Stimulated activated CD4-positive, alpha-beta T cell treated with anti-CD3 and anti-CD28 coated beads, Interleukin-1b, Interleukin-23, amount 100 ng/mL, for 1 hour (primary cell): ENCODE measurements at places on chromosomes 13 and 19.

DNA sequence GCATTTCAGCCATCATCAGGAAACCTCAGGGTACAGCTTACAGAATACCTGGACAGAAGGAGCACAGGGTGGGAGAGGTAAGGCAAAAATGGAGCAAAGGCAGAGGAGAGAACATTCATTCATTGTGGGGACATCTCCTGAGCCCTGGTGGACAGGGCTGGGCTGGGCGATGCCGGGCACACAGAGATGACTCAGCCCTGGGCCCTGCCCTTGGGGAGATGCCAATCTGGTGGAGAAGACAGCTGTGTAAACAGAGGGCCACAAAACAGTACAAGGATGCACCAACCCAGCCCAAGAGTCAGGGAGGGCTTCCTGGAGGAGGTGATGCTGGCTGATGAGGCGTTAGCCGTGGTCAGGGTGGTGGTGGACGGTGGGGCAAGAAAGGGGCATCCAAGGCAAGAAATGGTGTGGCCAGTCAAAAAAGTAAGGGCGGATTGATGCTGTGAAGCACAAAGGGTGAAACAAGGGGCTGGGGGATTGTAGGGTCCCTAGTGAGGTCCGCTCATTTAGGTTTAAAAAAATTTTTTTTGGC, 3.6 kb upstream of the HAS1 start:
- DNase-seq = no peak

- DNase-seq = no peak
These were observed 183.1 kb downstream of the LHFPL6 start for GRCh38 chr13:39419876-39420275.

- no peak for DNase-seq
These were observed 498.1 kb downstream of the COG6 start for GRCh38 chr13:40153516-40153915.

DNA sequence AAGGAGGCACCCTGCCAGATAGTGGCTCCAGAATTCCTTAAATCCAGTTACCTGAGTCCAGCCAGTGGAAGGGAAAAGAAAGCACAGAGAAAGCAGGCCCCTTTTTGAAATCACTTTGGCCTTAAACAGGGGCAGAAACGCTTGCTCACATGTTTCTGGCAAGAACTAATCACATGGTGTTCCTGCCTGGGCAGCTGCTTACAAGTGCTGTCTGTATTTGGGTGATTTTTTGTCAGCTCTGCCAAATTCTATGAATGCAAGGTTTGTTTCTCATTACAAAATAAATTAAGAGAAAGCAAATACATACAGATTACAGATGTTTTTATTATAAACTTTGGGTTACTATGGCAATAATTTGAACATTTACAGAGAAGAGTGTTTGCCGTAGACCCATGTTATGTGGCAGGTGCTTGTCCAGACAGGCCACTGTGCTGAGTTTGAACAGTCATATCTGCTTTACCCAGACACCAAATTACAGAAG, 1237.8 kb downstream of the SLITRK5 start:
- DNase-seq = no peak

DNA sequence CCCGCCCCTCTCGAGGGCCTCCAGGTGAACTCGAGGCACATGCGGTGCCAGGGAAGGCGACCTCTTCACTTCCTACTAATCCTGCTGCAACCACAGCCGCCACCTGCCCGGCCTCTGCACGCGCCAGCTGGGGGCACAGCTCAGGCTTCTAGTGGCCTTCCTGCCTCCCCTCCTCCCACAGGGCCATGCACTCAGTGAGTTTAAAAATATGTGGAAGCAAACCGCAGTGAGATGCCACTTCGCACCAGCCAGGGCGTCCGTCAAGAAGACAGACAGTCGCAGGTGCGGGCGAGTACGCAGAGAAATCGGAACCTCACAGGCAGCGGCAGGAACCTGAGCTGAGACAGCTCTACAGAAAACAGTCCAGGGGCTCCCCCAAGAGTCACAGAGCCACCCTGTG, 10.4 kb downstream of the LMNB2 start:
- DNase-seq = no peak

GRCh38 chr13:34437873-34438272, 504.2 kb upstream of the NBEA start:
- DNase-seq = no peak

- no peak for DNase-seq
These were observed 22.8 kb downstream of the KLF12 start for GRCh38 chr13:74111399-74111798.
